Osteoblast (primary cell): ENCODE measurements at places on chromosomes 3 and 15.
A peak's percentile ranks its signal among the peaks of the same experiment; 100 is the strongest.

DNA sequence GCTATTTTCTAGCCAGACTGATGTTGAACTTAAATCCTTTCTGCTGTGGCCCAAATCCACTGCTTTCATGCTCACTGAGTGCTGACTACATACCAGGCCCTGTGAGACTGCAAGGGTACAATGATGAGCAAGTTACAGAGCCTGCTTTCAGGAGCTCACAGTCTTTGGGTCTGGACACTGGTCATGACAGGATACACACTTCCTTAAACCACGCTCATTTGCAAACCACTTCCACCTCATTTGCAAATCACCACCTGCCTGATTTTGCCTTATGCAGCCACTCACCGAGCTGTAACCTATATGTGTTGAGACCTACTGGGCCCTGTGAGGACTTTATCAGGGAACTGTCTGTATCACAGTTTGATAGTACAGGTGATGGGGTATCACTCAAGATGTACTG, 50.2 kb upstream of the LRRC58 start:
- no peaks in the 10 kb centered on the region for H3K4me1 ChIP-seq
- no peak overlapping the region for H3K27ac ChIP-seq
- DNase-seq: no peak
- H3K27me3 ChIP-seq: no peaks in the 10 kb centered on the region
- H3K36me3 ChIP-seq: peaks cover 100% of the 10 kb centered on the region

DNA sequence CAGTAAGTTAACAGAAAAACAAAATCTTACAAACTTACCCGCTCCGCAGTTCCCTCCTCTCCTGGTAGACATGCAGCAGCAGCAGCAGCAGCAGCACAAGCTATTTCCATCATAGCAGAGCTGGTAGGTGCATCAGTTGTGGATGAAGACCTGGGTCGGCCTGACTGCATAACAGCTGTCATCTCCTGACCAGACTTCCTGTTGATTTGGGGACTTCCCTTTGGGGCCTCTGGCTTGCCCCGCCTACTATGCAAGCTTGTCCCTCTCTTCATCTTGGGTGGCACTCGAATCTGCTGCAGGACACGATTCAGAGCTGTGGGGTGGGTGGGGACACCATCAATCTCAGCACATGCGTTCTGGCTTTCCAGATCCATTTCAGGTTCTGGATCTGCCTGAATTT, 65.7 kb downstream of the TMCC1 start:
- H3K36me3 ChIP-seq: no peaks in the 10 kb centered on the region
- no peak overlapping the region for H3K27ac ChIP-seq
- no peaks in the 10 kb centered on the region for H3K27me3 ChIP-seq
- H3K4me3 ChIP-seq: no peak overlapping the region

GRCh38 chr15:88656760-88657221, 18.0 kb downstream of the ISG20 start:
- no peak overlapping the region for H3K4me3 ChIP-seq
- H3K27ac ChIP-seq: no peak overlapping the region
- DNase-seq: no peak

DNA sequence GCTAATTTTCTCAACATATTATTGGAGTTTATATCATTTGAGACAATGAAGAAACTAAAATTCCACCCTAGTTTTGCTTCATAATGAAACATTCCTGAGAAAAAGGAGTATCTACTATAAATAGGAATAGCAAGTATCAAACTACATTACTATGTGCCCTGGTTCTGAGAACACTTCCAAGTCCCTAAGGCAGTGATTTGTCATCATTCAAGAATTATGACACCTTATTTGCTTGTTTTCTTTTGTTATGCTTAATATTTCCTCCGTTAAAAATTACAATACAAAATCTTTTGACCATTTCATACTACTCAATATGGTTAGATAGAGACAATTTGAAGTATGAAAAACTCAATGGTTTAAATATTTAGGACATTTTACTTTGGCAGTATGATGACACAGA, 707.8 kb upstream of the GOLIM4 start:
- no peak overlapping the region for H3K27ac ChIP-seq
- no peaks in the 10 kb centered on the region for H3K27me3 ChIP-seq
- no peak for DNase-seq
- H3K4me1 ChIP-seq: peaks cover 18% of the 10 kb centered on the region
- no peaks in the 10 kb centered on the region for H3K36me3 ChIP-seq
- H3K4me3 ChIP-seq: no peak overlapping the region

- H3K4me1 ChIP-seq: no peaks in the 10 kb centered on the region
- no peak for DNase-seq
- no peaks in the 10 kb centered on the region for H3K36me3 ChIP-seq
- H3K27me3 ChIP-seq: no peaks in the 10 kb centered on the region
- no peak overlapping the region for H3K4me3 ChIP-seq
- H3K27ac ChIP-seq: no peak overlapping the region
These were observed 239.0 kb downstream of the SQOR start for GRCh38 chr15:45873781-45874180.

- H3K4me1 ChIP-seq: no peaks in the 10 kb centered on the region
- H3K4me3 ChIP-seq: no peak overlapping the region
- H3K27ac ChIP-seq: no peak overlapping the region
- H3K27me3 ChIP-seq: no peaks in the 10 kb centered on the region
- no peaks in the 10 kb centered on the region for H3K36me3 ChIP-seq
These were observed 539.0 kb downstream of the FGF12 start for GRCh38 chr3:192188218-192188835.

- H3K36me3 ChIP-seq: no peaks in the 10 kb centered on the region
- DNase-seq: no peak
- no peak overlapping the region for H3K27ac ChIP-seq
- no peaks in the 10 kb centered on the region for H3K4me1 ChIP-seq
- H3K27me3 ChIP-seq: no peaks in the 10 kb centered on the region
These were observed 68.5 kb downstream of the KCNH8 start for GRCh38 chr3:19216669-19217337.

GRCh38 chr3:6568999-6569493, 291.9 kb upstream of the GRM7 start:
- no peak overlapping the region for H3K27ac ChIP-seq
- H3K4me3 ChIP-seq: no peak overlapping the region
- H3K4me1 ChIP-seq: no peaks in the 10 kb centered on the region
- H3K27me3 ChIP-seq: no peaks in the 10 kb centered on the region
- no peaks in the 10 kb centered on the region for H3K36me3 ChIP-seq

DNA sequence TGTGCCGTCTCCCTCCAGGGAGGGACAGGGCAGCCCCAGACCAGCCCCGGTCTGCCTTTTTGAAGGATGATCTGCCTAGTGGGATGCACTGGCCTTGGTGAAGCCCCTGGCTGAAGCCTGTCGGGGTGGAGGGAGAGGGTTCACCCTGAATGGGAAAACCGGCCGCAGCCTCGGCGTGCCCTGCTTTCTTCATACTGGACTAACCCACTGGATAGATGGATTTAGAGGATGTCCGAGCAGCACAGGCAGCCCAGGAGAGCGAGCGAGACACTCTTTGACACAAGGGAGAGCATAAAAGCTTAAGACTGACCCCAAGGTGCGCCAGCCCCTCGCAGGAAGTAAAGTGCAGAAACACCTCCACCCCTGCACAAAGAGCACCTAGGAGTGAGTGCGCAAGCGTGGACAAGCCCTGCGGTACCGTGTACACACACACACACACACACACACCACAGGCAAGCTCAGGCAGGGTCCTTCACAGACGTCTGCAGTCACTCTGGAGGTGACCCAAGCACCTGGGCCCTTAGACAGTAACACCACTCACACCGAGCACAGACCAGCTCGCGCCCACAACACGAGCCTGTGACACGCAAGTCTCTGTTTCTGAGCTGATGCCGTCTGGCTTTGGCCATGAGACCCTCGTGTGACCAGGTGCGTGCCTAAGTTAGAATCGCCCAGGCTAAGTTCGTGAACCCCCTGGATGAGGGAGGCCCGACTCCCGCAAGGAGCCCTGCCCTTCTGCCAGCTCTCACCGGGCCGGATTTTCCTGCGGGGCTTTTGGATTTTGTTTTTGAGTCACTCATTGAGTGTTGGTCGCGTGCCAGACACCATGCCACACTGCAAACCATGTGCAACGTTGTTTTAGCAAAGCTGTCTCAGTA, 11.3 kb downstream of the SEMA4B start:
- peaks cover 9% of the 10 kb centered on the region for H3K4me1 ChIP-seq
- no peaks in the 10 kb centered on the region for H3K27me3 ChIP-seq
- H3K4me3 ChIP-seq: no peak overlapping the region
- DNase-seq: peak; percentile 46
- H3K36me3 ChIP-seq: no peaks in the 10 kb centered on the region

- no peak for DNase-seq
- H3K4me1 ChIP-seq: no peaks in the 10 kb centered on the region
- H3K27ac ChIP-seq: no peak overlapping the region
- H3K36me3 ChIP-seq: no peaks in the 10 kb centered on the region
- H3K27me3 ChIP-seq: no peaks in the 10 kb centered on the region
- no peak overlapping the region for H3K4me3 ChIP-seq
These were observed 493.6 kb upstream of the AGTR1 start for GRCh38 chr3:148204131-148204530.

- no peak overlapping the region for H3K4me3 ChIP-seq
- H3K4me1 ChIP-seq: no peaks in the 10 kb centered on the region
- no peak overlapping the region for H3K27ac ChIP-seq
- no peaks in the 10 kb centered on the region for H3K36me3 ChIP-seq
These were observed 28.5 kb downstream of the IL16 start for GRCh38 chr15:81225161-81225671.

DNA sequence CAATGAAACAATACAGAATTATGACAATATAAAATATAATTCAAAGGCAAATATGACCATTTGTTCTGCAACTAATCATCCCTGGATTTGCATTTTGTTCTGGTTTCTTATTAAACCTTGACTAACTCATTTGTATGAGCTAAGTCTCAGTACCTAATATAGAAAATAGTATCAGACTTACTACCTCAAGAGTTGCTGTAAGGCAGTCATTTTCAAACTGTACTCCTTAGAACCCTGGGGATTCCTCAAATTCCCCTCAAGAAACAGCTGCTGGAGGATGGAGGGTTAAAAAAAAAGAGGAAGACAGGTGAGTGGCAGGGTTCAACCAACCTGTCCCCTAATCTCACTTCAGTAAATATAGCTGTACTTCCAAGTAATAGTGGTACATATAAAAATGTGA, 11.1 kb downstream of the ZBTB11 start:
- H3K4me3 ChIP-seq: no peak overlapping the region
- no peak overlapping the region for H3K27ac ChIP-seq
- H3K27me3 ChIP-seq: no peaks in the 10 kb centered on the region
- peaks cover 72% of the 10 kb centered on the region for H3K36me3 ChIP-seq

DNA sequence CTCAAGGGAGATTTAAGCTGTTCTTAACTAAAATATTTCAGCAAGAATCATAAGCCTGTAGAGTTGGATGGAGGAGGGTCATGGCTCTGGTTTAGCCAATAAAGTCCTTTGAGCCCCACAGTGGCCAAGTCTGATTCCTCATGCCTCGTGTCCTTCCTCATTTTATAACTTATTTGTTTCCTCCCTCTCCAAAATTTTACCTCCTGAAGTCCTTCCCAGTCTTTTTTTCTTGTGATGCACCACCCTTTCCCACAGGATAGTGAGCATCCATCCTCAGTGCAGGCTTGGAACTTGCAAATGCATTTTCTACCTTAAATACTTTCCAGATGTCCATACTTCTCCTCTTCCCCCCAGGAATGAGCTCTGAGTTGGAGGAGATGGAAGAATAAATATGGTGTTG, 162.7 kb upstream of the AGTR1 start:
- no peaks in the 10 kb centered on the region for H3K36me3 ChIP-seq
- H3K4me3 ChIP-seq: no peak overlapping the region
- no peaks in the 10 kb centered on the region for H3K27me3 ChIP-seq

DNA sequence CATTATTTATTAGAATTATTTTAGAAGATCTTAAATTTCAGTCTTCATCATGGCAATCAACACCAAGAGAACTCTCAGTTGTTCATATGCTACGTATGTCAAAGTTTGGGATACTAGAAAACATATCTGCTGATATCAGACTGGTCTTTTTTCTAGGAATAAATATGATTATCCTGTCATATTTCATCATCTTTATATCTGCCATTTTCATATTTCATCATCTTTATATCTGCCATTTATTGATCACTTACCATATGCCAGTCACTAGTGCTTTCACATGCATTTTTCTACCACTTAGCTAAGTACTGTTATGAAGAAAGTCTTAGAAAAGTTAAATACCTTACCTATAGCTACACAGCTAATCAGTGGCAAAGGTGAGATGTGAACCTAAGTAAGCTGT, 2.8 kb upstream of the ZCWPW2 start:
- H3K27me3 ChIP-seq: no peaks in the 10 kb centered on the region
- no peak overlapping the region for H3K4me3 ChIP-seq
- H3K4me1 ChIP-seq: peaks cover 41% of the 10 kb centered on the region
- no peaks in the 10 kb centered on the region for H3K36me3 ChIP-seq
- DNase-seq: no peak
- H3K27ac ChIP-seq: no peak overlapping the region

GRCh38 chr3:80213086-80213485, 445.3 kb upstream of the ROBO1 start:
- H3K4me3 ChIP-seq: no peak overlapping the region
- H3K27me3 ChIP-seq: no peaks in the 10 kb centered on the region
- H3K4me1 ChIP-seq: no peaks in the 10 kb centered on the region
- no peak for DNase-seq
- no peak overlapping the region for H3K27ac ChIP-seq

- H3K4me3 ChIP-seq: no peak overlapping the region
- H3K4me1 ChIP-seq: no peaks in the 10 kb centered on the region
- no peak for DNase-seq
- no peaks in the 10 kb centered on the region for H3K27me3 ChIP-seq
- H3K36me3 ChIP-seq: no peaks in the 10 kb centered on the region
These were observed 152.3 kb upstream of the STAC start for GRCh38 chr3:36227980-36228379.

DNA sequence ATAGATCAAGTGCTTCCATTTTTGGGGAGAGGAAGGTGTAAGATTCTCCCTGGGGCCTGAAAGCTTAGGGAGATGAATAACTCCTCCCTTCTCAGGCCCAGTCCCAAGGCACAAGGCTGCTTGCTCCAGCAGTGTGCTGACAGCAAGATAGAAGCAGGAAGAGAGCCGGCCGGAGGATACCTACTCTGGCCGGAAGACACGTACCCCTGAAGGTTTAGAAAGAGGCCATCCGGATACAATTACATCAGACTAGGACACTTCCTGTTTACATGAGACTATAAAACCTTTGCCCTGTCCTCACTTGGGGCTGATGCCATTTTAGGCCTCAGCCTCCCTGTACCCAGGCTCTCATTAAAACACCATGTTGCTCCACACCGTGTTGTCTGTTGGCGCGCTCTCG, 329.9 kb downstream of the SV2B start:
- DNase-seq: no peak
- H3K4me3 ChIP-seq: no peak overlapping the region
- no peaks in the 10 kb centered on the region for H3K36me3 ChIP-seq

- H3K4me3 ChIP-seq: no peak overlapping the region
- no peak overlapping the region for H3K27ac ChIP-seq
- no peaks in the 10 kb centered on the region for H3K27me3 ChIP-seq
- no peak for DNase-seq
These were observed 131.2 kb downstream of the MAGI1 start for GRCh38 chr3:65907232-65908130.
